Activated CD8-positive, alpha-beta memory T cell treated with anti-CD3 and anti-CD28 coated beads for 1 hour (primary cell): ENCODE measurements at places on chromosomes 2 and 18.

DNA sequence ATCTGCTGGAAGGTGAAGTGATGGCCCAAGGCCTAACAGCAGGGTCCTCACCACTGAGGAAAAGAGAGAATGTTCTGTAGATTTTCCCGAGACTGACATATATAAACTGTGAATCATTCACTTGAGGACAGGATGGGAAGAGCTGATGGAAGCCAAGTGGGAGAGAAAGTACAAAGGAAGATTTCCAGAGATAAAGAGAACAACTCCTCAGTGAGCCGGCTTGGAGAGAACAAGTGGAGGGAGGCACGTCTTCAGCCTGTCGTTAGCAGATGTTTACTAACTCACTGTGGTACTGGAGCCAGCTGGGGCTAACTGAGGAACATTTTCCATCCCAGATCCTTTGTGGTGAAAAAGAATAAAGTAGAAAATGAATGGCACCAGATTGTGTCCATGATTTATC lies 552.9 kb upstream of the TNP1 start:
- DNase-seq, result no peak

DNA sequence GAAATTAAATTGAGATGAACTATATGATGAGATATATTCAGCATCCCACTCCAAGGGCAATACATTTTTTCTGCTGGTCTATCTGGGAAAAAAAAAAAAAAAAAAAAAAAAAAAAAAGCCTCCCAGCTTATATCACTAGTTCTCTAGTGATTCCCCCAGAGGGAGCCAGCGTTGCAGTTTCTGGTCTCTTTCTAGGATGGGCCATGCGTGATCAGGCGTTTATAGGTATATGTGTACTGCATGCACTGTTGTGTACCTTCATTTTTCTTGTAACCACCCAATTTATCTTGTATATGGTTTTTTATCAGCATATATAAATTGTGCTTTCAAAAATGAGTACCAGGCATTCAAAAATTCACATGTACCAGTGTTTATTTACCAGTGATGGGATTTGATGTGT lies 35.1 kb downstream of the DCDC2C start:
- DNase-seq, result no peak

GRCh38 chr2:209938906-209939305 lies 63.5 kb upstream of the RPE start:
- no peak for DNase-seq

DNA sequence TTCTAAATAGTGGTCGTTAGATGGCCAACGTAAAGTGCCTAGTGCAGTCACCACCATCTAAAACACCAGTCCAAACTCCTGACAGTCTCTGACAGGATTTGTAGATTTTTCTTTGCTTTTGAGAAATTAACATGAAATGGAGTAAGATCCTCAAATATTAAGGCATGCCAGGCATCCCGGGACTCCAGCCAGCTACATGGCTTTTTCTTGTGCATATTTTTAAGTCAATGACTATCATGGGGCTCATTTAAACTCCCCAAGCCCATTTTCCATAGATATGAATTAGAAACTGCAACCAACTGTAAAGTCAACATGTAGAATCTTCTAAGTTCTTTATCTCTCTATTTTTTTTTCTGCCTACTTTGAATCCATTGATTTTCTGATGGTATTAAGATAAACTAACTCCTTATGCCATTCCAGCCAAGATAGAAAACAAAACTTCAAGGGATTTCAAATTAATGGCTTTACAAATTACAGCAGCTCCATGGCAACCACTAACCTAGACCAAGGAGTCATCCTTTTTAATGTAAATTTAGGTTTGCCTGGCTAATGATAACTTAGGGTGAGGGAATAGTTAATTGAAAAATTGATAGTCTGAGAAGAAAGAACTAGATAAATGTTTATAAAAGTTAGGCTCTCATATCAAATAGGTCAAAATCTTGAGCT lies 764.1 kb upstream of the NXPH2 start:
- DNase-seq, result no peak

GRCh38 chr2:216502381-216503158 lies 3.9 kb downstream of the RPL37A start:
- no peak for DNase-seq
